ENCODE measurements at places on chromosomes 2 and 18.

GRCh38 chr2:200828572-200829257 is 17.0 kb downstream of the BZW1 start:
- DNase-seq = no peak

DNA sequence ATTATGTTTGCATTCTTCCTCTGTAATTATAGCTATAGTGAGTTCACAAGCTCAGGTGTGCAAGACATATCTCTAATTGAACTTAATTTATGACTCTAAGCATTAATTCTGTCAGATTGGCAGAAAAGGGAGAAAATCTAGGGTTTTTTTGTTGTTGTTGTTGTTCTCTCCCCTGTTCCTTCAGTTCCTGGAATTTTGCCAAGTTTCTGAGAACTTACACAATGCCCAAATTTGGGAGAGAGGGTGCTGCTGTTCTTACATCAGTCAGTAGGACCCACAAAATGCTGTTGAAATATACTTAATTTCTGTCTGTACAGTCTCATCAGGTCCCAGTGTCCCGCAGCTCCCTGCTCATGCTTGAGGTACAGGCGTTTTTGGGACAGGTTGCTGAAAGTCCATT is 221.8 kb upstream of the RBMS1 start:
- DNase-seq = no peak

DNA sequence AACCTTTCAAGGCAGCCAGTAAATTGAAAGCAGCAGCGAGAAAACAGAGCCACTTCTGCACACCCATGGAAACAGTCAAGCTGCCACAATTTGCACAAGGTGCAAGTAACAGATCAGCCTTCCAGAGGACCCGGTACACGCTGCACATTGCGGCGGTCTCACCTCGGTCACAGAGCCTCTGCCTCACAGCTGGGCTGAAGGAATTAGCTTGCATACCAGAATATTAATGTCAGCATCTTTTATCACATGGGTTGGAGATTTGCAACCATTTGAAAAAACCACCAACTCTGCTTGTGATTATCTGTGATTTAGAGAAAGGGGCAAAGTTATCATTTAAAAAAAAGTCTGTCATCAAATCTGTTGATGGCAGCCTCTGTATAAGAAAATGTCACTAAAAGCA is 330.5 kb upstream of the TCF4 start:
- DNase-seq = no peak

- DNase-seq = no peak
Measured at GRCh38 chr2:10591207-10591606, 98.6 kb downstream of the NOL10 start.

- DNase-seq = no peak
Measured at GRCh38 chr2:165877565-165878550, 75.7 kb downstream of the TTC21B start.

Data from HT1080 (cell line).